ENCODE measurements at places on chromosomes 4 and X.

- peak; percentile 50 for DNase-seq
Observed at GRCh38 chrX:13688958-13689740, at the start of gene RAB9A. Gene RAB9A, plus strand, starts transcription at chrX:13689128. Its CDS starts 19,619 bp downstream, at chrX:13708747.

GRCh38 chr4:87032884-87033533 is 98.2 kb downstream of the AFF1 start:
- no peak for DNase-seq

DNA sequence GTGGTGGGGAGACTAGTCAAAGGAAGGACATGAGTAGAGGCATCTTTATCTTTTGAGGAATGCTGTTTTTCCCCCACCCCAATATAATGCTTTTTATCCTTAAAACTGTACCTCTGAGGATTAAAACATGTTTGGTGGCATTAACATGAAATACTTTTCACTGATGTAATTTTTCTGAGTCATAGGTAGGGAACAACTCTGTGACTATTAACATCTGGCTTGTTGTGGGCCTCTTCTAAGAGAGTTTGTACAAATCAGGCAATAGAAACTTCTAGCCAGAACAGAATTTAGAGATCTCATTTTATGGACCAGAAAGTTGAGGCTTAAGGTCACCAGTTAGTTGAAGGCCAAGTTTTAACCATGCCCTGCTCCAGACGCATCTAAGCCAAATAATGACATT is 207.6 kb downstream of the SOX3 start:
- no peak for DNase-seq

GRCh38 chr4:63105839-63106238 is 1303.4 kb downstream of the TECRL start:
- no peak for DNase-seq

GRCh38 chrX:28787206-28787605 is 200.0 kb downstream of the IL1RAPL1 start:
- no peak for DNase-seq

GRCh38 chrX:44178274-44179053 is 165.0 kb downstream of the EFHC2 start:
- no peak for DNase-seq

- DNase-seq, result no peak
Observed at GRCh38 chrX:97907791-97908190, 1024.1 kb downstream of the RPA4 start.

- DNase-seq, result no peak
Observed at GRCh38 chrX:6053141-6053540, 175.5 kb downstream of the NLGN4X start.

- DNase-seq, result no peak
Observed at GRCh38 chr4:115249808-115250207, 136.4 kb upstream of the NDST4 start.

DNA sequence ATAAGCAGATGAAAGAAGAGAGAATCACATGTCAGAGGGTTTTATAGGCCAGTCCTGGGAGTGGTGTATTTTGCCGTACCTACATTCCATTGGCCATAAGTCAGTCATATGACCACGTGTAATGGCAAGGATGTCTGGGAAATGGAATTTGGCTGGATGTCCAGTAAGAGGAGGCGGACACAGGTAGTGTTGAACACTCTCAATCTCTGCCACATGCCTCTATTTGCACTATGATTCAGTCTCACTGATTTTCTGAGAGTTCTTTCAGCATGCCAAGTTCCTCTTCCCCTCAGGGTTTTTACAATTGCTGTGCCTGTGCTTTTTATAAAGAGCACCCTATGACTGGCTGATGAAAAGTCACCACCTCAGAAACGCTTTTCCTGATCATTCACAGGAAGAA is 164.2 kb upstream of the GPR101 start:
- no peak for DNase-seq

- no peak for DNase-seq
Observed at GRCh38 chr4:5036239-5036638, 15.0 kb upstream of the STK32B start.

DNA sequence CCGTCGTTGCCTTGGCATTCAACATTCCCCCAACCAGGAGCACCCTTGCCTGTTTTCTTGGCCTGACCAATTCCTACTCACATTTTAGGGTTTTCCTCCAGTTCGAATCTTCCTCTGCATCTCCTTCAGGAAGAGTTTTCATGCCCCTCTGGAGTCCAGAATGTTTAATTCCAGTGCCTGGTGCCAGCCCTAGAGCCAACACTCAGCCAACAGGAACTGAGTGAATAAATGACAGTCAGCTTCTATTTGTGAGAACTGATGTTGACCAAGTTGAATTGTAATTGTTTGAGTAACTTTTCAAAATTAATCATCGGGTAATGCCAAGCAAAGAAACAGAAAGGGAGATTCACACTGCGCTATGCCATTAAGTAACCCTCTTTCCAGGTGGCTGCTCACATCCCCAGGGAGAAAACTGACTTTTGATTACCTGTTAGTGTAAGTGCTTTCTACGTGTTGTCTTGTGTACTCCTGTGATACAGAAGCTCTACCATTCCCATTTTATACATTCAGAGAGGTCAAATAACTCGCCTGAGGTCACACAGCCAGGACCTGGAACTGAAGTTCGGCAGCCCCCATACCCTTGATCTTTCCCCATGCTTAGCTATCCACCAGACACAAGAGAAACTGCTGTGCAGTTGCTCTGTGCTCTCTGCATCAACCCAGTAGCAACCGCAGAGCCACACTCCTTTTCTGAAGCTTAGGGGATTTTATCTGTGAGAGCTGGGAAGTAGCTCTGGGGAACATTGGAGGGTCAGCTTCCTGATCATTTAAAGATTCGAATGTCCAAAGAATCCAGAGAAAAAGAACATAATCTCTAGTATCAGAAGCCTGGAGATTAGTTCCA is 19.0 kb upstream of the SLC2A9 start:
- no peak for DNase-seq

DNA sequence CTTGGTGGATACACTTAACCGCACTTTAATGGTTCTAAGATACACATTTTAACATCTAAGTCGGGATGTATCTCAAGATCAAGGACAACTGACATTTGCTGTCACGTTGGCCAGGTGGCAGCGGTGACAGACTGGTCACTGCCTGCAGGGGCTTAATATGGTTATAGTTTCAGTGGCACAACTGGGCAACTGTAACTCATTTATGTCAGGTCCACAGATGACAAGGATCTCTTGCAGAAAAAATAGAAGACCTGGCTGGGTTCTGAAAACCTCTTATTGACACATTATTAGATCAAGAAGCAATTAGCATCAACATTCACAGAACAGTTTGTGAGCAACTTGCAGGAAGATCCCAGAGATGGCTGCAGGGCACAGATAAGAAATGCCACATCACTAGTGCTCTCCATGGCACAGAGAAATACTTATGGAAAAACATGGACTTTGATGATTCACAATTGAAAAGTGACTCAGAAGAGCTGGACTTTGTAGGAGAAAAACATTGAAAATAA is 99.6 kb upstream of the SORBS2 start:
- DNase-seq, result no peak

GRCh38 chrX:626745-627509 is 3.7 kb upstream of the SHOX start:
- no peak for DNase-seq

DNA sequence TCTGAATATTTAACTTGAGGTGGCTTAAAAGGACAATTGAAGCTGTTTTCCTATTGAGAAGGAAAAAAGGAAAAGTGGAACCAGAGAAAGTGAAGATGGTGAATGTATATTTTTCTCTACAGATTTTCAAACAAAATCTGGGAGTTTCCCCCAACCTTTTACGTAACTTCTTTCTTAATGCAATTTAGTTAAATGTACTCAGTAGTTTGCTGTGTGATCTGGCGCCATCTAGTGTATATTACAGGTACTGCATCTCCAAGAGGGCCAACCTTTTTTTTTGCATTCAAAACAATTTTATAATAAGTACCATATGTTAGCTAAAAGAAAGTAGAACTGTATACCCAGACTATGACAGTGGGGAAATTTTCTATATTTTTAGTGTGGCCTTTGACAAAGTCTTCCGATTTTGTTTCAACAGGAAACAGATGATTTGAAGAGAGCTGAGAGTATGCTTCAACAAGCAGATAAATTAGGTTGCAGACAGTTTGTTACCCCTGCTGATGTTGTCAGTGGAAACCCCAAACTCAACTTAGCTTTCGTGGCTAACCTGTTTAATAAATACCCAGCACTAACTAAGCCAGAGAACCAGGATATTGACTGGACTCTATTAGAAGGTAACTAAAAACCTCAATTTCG is 82.0 kb downstream of the PLS3 start:
- no peak for DNase-seq

DNA sequence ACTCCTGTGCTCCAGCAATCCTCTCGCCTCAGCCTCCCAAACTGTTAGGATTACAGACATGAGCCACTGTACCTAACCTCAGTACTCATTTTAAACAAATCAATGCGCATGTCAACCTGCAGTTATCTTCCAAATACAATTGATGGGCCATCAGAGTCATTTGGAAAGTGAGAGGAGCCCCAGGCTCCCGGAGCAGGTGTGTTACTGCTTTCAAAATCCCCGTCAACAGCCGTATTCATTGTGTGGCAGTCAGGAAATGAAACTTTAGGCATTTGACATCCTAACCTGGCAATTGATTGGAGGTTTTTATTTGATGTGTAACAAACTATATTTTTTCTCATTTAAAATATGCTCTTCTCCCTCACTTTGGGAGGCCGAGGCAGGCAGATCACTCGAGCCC is 623.6 kb upstream of the TENM3 start:
- no peak for DNase-seq

GRCh38 chr4:159292137-159292896 is 189.4 kb downstream of the RAPGEF2 start:
- no peak for DNase-seq

GRCh38 chrX:67347145-67347544 is 196.7 kb upstream of the AR start:
- DNase-seq, result no peak

- DNase-seq, result no peak
Observed at GRCh38 chr4:166153548-166153947, 280.5 kb downstream of the TLL1 start.

GRCh38 chr4:68572653-68573170 is 3.4 kb downstream of the UGT2B17 start:
- DNase-seq, result no peak

- DNase-seq, result no peak
Observed at GRCh38 chr4:184281231-184282139, 63.8 kb upstream of the ENPP6 start.

- DNase-seq, result no peak
Observed at GRCh38 chr4:141283563-141283962, 62.9 kb downstream of the ZNF330 start.

DNA sequence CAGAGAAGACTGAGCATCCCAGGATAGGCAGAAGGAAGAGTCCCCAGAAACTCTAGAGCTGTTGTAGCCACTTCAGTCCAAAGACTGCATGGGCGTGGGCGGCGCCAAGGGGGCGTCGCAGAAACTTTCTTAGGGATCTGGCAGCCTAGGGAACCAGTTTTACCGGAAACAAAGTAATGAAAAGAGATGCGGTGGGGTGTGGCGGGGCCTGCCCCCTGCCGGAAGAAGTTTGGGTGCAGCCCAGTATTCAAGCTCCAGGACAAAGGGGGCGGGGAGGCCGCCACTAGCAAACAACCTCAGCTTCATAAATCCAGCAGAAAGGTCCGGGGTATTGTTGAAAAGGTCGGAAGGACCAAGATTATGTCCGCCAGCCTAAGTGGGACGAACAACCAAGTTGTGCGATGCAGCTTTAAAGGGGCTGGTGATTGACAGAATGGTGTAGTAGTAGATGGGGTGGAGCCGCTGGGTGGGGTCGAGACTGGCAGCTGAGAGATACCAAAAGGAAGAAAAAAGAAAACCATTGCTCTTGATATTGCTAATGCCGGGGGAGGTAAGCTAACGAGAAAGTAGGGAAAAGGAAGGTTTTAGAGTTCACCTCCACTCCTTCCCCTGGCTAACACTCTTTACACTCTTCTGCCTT is 190.5 kb downstream of the RRAGB start:
- peak; percentile 1 for DNase-seq

DNA sequence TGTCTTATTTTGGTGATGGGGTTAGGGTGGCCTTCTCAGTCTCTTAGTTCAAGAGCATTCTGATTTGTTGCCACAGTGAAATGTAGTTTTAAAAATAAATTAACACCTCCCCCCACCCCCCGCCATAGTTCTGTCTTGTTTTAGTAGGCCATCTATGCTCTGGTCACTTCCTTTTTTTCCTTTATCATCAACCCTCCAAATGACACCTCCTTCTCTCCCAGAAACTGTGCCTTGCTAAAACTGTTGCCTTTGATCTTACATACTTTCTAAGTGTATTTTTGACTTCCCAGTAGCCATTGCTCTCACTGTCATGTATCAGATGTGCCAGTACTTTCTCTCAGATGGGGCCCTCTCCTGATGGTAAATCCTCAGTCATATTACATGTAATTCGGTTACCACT is 14.5 kb upstream of the NDUFC1 start:
- no peak for DNase-seq

- DNase-seq, result no peak
Observed at GRCh38 chr4:4947721-4948120, 71.5 kb downstream of the CYTL1 start.

- DNase-seq, result no peak
Observed at GRCh38 chr4:130511776-130512175, 1415.8 kb downstream of the C4orf33 start.

DNA sequence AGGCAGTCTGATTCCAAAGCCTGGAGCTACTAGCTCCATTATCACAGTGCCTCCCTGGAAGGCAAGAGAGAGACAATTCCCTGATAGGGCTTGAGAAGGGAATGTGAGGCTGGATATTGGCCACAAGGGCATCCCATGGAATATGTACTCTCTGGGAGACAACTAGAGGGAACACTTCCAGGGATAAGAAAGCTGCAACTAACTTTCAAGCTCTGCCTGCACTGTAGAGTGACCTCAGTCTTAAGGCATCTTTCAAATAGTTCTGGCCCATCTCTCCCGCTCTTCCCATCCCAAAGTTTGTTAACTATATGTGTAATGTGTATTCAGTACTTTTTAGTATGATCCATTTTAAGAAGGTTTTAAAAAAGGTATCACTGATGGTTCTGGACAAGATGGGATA is 13.1 kb upstream of the RNF212 start:
- no peak for DNase-seq

DNA sequence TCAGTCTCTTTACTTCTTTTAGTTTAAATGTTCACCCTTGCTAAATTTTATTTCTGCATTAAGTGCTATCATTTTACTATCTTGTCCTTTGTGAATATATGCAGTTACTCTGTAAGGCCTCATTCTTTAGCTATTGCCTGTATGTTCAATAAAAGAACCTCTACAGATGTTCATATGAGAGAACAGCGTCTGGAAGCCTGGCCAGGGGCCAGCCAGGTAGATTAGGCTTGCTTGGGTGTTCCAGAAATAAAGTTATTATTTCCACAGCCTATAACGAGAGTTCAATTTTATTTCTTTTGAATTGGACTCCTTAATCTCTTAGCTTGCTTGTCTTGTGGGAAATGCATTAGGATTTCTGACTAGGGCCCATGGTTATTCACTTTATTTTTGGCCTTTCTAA is 214.5 kb downstream of the TLL1 start:
- DNase-seq, result no peak

- no peak for DNase-seq
Observed at GRCh38 chrX:108464604-108465003, 25.0 kb downstream of the COL4A5 start.

DNA sequence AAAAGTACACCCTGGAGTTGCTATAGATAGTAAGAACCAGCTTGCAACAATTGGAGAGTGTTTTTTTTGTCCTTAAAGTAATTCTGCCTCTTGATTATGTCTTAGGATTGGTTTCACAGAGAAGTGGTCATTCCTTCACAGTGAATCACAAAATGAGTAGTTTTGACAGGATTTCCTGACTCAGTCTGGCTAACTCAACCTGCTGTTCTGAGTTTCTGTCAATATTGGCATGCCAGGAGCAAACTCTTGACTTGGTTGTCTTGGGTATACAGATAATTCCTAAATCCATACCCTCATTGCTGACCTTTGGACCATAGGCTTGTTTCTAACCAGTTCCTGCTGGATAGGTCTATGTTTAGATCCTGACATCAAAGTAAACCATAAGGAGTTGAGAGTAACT is 9.4 kb downstream of the FHIP1A start:
- DNase-seq, result no peak
